NCI-H510A (cell line): ENCODE measurements at places on chromosomes 12 and 14.

GRCh38 chr12:9064201-9064814, 51.4 kb downstream of the A2M start:
- DNase-seq = peak; percentile 61

DNA sequence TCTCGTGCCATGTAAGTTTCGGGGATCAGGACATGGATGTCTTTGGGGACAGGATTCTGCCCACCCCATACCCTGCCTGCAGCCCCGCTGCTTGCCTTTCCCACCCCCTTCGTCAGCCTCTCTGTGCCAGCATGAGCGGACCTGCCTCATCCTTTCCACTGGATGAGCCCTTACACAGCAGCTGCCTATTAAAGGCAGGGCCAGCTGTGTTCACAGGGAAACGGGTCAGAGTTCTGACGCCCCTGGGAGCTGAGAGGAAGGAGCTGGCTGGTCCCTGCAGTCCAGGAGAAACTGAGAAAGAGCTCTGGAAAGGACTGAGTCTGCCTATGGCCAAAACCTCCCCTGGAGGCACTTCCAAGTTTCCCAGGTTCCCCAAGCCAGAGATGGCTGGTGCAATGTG, 83.5 kb upstream of the NCOR2 start:
- DNase-seq = no peak

DNA sequence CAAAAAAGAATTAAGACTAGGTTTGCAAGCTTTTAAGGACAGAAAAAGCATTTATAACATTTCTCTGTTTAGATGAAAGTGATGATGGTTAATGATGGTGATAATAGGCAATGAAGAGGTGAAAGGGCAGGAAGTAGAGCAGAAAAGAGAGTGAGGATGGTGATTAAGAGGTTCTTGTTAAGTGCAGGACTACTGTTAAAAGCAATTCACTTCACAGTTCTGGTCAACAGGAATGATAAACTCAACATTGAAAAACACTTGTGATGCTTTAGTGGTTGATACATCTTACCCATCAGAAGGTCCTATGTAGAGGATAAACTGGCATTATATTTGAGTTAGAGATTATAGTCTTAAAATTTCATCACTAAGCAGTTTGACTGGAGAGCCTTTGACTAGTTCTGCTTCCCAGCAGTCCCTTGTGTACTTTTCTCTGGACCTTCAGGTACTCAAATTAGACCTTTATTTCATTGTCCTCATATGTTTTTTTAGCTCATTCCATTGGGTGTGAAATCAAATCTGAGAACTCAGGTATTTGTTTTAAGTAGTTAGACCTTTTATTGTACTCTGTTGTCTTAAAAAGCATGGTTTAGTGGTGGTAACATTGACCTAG, 10.9 kb downstream of the RAP1B start:
- DNase-seq = no peak

- DNase-seq = no peak
Measured at GRCh38 chr12:109727039-109727723, 13.6 kb downstream of the FAM222A start.

DNA sequence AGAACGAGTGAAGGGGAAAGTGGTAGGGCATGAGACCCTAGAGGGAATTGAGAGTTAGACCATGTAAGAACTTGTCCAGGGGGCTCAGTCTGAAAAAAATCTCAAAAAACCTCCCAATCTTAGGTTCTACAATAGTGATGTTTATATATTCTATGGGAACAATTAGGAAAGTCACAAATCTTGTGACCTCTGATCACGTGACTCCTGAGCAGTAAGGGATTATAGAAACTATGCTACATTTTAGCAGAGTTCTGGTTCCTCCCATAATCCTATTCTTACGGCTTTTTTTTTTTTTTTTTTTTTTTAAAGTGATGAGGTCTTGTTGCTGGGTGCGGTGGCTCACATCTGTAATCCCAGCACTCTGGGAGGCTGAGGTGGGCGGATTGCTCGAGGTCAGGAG, 5.8 kb downstream of the ADCK1 start:
- no peak for DNase-seq

GRCh38 chr12:107847430-107847829, 72.9 kb downstream of the ASCL4 start:
- no peak for DNase-seq
